ENCODE measurements at places on chromosomes 5 and 9.
A peak's percentile ranks its signal among the peaks of the same experiment; 100 is the strongest.

- peak; percentile 13 for DNase-seq
These were observed 681 bp downstream of the FNIP1 start for GRCh38 chr5:131795879-131796792.

- no peak for DNase-seq
These were observed 846 bp downstream of the MGAT1 start for GRCh38 chr5:180801596-180802324.

DNA sequence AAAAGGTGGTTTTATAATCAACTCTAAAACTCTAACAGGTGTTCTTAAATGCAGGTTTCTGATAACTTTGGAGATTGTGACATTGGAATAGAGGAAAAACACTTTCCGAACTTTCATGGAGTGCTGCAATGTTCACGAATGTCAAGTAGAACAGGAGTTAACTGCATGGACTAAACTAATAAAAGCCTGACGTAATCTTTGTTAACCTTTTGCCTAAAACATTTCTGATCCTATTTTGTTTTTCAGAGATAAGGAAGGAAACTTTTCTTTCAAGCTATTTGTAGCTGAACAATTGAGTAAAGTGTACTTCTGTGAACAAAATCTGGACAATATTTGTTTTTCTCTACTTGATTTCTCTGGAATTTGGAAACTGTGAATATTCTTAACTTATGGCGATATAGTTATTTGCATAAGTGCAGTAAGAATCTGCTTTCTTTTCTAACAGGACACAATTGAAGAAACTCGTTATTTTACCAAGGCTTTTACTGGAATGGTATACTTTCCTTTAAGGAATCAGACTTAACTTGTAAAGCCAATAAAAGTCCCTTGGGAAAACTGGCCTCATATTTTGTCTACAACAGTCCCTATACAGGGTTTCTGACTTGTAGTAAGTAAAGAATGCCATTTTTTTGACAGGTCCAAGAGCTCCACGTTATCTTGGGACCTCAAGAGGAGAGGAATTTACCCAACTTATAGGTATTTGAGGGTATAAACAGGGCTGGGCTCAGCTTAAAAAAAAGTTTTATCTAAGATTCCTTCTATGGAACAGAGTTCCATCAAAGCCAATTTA, 154.7 kb downstream of the NXNL2 start:
- DNase-seq, result no peak

GRCh38 chr5:119397518-119398380, 41.9 kb downstream of the TNFAIP8 start:
- no peak for DNase-seq

- peak; percentile 86 for DNase-seq
These were observed 7.7 kb upstream of the CFAP157 start for GRCh38 chr9:127698985-127699670.

- no peak for DNase-seq
These were observed 413.3 kb upstream of the RORB start for GRCh38 chr9:74083681-74084433.

- peak; percentile 53 for DNase-seq
These were observed 7.2 kb downstream of the HMGCS1 start for GRCh38 chr5:43305948-43306565.

- DNase-seq, result no peak
These were observed 153.8 kb upstream of the PHYKPL start for GRCh38 chr5:178386336-178386931.

DNA sequence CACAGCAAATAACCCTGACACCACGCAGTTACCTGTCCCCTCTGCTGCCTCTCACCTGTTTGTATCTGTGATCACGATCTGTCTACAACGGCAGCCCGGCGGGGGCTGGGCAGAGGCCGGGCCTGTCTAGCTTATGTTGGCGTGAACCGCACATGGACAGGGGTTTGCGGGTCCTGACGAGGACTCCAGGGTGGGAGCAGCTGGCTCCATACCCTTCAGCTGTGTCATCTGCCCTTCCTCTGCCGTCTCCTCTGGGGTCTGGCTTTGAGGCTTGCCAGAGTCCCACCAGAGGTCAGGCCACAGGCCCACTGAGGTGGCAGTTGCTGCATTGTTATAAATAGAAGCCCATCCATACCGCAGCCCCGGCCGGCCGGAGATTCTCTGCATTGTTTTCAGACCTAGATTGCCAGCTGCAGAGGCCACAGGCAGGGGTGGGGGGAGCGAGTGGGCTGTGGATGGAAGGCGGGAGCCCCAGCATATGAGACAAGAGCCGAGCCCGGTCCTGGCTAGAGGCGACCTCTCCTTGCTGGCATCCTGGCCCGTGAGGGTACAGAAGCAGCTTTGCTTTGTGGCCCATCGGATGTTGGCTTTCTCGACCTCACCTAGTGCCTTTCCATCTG, 37.8 kb downstream of the FAM78A start:
- no peak for DNase-seq

GRCh38 chr9:4237748-4238511, 61.9 kb downstream of the GLIS3 start:
- DNase-seq, result no peak

DNA sequence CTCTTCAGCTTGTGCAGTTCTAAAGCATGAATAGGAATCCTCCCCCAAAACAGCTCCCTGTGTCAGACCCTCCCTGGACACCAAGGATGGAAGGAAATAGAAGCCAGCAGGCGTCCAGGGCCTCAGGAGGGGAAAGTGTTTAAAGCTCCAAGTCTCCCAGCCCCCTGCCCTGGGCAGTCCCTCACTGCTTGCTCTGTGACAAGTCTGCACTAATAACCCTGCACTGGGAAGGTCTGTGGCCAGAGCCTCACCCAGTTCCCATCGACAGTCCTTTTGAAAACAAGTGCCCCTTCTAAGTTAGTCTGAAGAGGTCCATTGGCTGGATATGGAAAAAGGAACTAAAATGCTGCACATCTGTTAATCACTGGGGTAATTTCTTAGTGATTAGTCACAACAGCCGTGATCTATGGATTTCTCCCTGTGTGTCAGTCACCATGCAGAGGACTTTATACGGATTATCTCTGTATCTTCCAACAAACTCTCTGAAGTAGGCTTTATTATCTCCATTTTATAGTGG, 195.3 kb downstream of the FBXL7 start:
- no peak for DNase-seq

DNA sequence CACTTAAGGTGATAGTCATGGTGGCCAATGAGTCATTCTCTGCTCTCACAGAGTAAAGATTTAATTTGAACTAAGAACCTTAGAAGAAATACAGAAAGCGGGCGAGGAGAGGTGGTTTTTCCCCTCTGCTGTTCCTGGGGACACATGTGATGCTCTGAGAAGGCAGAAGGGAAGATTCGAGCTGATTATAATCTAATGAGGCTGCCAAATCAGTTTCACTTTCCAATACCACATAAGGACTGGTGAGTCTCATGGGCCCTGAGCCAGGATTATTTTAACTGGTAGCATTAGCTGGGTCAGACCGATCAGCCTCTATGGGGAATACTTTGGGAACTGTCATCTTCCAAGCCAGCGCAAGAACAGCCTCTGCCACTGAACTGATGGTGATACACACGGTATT, 116.5 kb downstream of the SLC1A3 start:
- no peak for DNase-seq

DNA sequence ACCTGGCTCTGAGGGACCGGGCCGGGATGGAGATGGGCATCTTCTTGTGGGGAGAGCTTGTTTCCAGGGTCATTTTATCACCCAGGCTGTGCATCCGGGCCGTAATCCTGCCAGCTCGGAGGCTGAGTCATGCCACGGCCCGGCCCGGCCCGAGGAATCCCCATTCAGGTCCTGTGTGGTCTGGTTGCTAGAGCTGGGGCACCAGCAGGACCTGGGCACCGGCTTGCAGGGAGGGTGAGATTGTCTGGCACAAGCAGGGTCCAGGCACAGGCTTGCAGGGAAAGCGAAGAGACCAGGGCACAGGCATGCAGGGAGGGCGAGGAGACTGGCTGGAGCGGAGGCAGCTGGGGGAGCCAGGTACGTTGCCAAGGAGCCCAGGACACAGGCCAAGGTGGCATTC, 106.8 kb downstream of the RXRA start:
- DNase-seq, result no peak

- DNase-seq, result no peak
These were observed 248.7 kb downstream of the NR3C1 start for GRCh38 chr5:143154510-143155370.

DNA sequence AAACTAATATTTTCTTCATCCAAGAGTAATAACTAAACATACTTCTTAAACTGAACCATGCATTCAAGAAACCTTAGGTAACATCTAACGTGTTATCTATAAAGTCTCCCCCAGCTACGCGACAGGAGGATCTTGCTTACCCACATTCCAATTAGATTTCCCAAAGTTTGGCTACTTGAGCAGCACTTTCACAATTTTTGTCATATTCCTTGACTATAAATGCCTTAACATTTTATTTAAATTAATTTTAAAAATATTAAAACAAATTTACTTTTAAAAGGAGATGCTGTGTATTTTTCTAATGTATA, 25.3 kb upstream of the IFNE start:
- no peak for DNase-seq

DNA sequence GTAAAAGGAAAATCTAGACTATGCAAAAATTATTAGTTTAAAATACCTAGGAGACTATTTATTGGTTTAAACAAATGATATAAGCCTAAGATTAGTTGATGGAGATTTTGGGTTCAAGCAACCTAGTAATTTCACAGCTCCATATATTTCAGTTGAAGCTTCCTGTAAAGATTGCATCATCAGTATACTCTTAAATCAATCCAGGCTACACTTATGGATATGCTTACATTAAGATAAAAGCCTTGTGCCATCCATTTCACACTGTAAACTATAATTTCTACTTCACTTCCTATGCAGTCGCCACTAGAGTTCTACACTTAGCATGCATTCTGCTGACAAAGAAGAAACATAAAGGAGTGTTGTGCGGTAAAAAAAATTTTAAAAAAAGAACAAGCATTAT, 7.3 kb upstream of the LIX1 start:
- no peak for DNase-seq

DNA sequence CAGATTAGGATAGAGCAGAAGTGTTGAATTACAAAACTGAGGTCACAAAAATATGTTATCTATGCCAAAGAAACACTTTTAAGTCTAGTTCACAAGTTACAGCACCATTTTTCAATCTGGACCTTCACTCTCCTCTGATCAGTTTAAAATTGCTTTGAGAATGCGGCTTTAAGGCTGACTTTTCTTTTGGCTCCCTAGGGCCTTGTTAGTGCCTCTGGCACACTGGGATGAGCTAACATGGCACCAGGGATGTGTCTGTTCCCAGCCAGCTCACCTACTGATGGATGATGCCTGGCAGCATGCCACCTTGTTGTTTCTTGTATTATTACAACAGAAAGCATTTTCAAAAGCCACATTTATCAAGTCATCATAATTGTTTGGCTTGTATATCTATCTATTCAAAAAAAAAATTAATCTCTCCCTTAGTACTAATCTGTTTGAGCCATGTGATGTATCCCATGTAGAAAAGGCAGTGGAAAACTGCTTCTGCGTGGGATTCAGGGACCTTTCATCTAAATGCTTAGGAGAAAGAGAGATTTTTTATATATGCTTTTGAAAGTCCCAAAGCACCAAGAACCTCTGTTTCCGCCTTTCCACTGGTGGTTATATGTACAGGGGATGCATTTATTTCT, 46.6 kb downstream of the ADAMTSL1 start:
- DNase-seq, result no peak

GRCh38 chr9:137432687-137433348, 8.3 kb downstream of the ENTPD8 start:
- no peak for DNase-seq

- no peak for DNase-seq
These were observed 904 bp downstream of the GDNF start for GRCh38 chr5:37838933-37839341.

- no peak for DNase-seq
These were observed 75.9 kb upstream of the NR3C1 start for GRCh38 chr5:143479394-143479793.

DNA sequence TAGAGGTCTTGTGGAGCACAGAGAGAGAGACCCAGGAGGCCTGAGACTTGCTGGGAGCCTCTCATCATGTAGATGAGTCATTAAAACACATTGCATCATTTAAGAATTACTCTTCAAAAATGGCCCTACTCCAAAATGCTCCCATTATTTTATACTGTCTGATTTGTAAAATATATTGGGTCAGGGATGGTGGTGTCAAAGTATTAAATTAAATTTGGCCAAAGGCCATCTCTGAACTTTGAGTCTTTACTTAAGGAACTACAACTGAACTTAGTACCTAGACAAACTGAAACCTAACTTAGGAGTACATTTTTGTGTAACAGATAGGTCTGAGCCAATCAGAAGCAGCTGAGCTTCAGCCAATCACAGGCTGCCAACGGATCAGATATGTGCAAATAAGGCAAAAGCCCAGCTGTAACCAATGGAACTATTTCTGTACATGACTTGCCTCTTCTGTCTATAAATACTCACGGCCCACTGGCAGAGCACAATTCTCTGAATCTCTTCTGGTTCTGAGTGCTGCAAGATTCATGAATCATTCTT, 657.2 kb downstream of the TLE1 start:
- no peak for DNase-seq

DNA sequence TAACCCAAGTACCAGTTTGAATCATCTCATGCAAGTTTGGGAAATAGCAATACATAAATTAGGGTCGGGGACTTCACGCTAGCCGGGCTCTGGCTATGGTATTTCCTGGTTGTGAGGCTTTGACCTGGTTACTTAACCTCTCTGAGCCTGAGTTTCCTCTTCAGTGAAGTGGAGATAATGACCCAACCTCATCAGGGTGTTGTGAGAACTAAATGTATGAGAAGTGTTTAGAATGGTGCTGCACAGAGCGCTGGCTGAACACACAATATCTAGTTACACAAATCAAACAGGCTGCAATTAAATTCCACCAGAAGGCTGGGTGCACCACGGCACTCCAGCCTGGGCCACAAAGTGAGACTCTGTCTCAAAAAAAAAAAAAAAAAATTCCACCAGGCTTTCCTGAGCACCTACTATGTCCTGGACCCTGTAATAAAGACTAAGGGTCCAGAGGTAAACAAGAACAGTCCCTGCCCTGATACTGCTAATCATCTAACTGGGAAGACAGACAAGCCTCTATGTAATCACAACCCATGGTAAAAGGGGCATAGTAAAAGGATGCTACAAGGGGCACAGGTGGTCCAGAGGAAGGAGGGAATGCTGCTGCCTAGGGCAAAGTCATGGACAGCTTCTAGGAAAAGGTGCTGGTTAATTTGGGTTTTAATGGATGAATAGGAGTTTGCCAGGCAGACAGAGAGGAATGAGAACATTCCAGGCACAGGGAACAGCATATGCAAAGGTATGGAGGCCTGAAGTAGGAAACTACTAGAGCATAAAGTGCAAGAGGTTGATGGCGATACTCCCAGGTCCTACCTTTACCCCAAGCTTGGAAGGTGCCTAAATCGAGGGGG, 27.7 kb downstream of the DUSP1 start:
- DNase-seq, result no peak

GRCh38 chr9:75855509-75855908, 35.0 kb upstream of the PCSK5 start:
- DNase-seq, result no peak

- no peak for DNase-seq
These were observed 513.0 kb upstream of the ADAMTS16 start for GRCh38 chr5:4627131-4627530.

GRCh38 chr5:15993334-15993733, 186.3 kb downstream of the MARCHF11 start:
- no peak for DNase-seq

DNA sequence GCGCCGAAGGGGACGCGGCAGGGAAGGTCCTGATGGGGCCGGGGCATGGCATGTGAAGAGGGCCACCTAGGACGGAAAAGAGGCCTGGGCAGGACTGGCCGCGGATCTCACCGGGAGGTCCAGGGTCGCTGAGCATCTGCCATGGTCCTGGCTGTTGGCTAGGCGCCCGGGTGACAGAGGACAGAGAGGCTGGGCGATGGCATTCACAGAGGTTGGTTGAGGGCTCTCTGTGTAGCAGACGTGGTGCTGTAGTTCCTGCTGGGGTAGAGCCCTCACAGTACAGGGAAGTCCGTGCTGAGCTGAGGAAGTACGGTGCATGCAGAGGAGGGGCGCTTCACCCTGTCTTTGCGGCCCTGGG, 427 bp downstream of the PCYOX1L start:
- DNase-seq, result peak; percentile 30

All from CD4-positive, alpha-beta T cell treated with Interleukin-6 at 100 ng/mL for 8 hours (primary cell).